Kidney glomerular epithelial cell (primary cell): ENCODE measurements at places on chromosomes 2 and 18.

- DNase-seq = no peak
Observed at GRCh38 chr2:9152975-9153642, 53.5 kb upstream of the ASAP2 start.

DNA sequence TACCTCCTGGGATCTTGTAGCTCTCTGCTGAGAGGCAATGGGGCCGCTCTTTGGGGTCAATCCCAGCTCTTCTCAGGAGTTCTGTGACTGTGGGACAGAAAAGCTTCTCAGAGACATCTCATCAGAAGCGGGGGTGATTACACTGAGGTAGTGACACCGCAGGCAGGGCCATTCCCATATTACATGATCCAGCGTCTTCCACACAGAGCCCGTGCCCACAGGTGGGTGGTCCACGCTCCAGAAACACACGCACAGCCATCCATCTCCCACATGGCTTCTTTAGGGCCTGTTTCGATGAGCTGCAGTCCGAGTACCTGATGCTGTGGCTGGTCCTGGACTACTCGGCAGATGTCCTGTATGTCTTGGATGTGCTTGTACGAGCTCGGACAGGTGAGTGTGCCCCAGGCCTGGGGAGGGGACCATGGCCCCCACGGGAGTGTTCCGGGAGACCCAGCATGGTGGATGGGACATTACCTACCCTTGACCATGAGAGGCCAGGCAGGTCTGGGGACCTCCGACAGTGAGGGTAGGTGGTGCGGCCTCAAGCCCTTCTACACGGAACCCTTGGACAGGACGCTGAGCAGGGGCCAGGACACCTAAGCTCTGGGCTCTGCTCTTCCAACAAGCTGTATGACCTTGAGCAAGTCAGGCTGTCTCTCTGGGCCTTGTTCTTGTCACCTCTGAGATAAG is 45.5 kb downstream of the CNGA3 start:
- DNase-seq = no peak

- no peak for DNase-seq
Observed at GRCh38 chr2:88003074-88003755, 13.1 kb downstream of the RNU2-63P start.

DNA sequence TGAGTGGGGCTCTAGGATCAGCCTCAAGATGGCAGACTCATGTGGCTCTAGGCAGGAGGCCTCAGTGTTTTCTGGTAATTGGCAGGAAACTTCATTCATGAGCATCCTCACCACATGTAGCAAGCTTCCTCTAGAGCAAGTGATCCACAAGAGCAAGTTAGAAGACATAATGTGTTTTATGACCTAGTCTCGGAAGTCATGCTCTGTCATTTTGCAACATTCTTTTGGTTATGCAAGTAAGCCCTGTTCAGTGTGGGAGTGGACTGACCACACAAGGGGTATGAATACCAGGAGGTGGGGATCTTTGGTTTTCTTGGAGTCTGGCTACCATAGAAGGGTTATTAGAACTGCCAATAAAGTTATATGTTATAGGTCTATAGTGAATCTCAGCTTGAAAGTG is 66.8 kb upstream of the STK39 start:
- no peak for DNase-seq

- DNase-seq = no peak
Observed at GRCh38 chr2:191064590-191064989, 50.6 kb upstream of the STAT1 start.

GRCh38 chr2:23361152-23361551 is 23.8 kb upstream of the KLHL29 start:
- no peak for DNase-seq

DNA sequence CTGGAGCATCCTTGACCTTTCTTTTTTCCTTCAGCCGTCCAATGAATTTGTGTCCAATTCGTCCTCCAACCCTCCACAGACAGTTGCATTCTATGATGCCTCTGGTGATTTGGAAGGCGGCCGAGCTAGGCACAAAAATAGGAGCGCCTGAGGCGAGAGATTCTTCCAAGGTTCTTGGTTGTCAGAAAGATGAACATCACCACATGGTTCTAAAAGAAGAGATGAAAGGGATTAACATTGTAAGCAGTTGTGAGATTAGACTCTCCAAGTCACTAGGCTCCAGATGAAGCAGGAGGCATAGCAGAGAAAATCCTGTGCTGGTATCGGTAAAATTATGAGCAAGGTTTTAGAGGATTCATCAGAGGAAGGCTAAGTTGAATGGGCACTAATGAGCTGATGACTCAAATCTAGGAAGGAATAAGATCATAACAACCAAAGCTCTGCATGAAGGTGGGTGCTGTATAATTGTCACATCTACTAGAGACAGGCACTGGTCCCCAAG is 75.4 kb upstream of the MAP4K3 start:
- no peak for DNase-seq

- no peak for DNase-seq
Observed at GRCh38 chr2:62870966-62871365, 165.5 kb downstream of the EHBP1 start.

GRCh38 chr2:228611171-228611570 is 429.7 kb upstream of the SPHKAP start:
- no peak for DNase-seq

- peak; percentile 78 for DNase-seq
Observed at GRCh38 chr2:191051825-191052778, 38.1 kb upstream of the STAT1 start.

GRCh38 chr2:15734674-15735483 is 143.2 kb downstream of the DDX1 start:
- DNase-seq = peak; percentile 30

DNA sequence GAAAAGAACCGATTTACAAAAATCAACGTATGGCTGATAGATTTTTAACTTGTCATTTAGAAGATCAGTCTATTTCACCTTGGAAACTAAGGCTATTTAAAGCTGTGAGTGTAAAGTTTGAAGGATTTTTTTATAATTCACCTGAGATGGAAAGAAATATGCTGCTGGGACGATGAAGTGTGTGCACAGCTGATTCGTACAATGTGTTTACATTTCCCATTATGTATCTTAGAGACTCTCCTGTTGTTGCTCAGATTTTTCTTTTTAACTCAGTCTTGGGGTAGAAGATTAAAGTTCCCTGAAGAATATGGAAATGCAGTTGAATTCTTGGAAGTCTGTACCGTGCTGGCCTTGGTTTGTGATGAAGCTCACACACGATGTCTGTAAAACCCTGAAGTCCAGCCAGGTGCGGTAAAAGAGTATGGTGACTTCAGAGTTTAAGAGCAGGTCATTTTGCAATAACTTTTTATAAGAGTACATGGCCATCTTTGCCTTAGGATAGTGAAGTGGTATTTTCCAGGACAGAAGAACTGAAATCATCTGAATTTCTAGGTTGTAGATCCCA is 250.1 kb downstream of the PRKCE start:
- no peak for DNase-seq

GRCh38 chr2:237209885-237210284 is 124.2 kb downstream of the COPS8 start:
- no peak for DNase-seq

DNA sequence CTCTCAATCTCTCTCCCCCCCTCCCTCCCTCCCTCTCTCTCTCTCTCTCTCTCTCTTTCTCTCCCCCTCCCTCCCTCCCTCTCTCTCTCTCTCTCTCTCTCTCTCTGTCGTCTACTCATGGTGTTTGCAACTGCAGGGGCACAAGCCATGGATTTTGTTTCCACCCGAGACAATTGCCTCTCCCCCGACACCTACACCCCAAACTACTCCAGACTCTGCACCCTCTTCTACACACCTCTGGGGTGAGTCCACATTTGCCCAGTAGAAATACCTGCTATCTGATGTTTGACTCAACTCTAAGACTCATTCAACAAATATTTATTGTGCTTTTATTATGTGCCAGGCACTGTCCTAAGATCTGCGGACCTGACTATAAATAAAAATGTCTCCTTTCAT is 93.7 kb downstream of the TMEM17 start:
- no peak for DNase-seq

DNA sequence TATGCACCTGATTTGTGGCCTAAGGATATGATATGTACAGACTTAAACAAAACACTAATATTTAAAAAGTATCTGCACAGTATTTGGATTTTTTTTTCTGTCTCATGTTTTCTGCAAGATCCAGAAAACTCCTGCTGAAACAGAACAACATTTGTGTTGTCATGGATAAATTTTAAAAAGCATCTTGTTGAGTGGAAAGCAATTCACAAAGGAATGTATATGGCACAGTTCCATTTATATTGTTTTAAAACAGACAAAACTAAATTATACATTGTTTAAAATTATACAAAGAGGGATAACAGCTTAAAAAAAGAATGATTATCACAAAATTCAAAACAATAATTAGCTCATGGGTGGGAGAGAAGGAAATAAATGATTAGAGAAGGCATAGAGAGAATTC is 193.5 kb downstream of the PPP1R1C start:
- no peak for DNase-seq

GRCh38 chr2:9907402-9907801 is 44.1 kb upstream of the GRHL1 start:
- DNase-seq = no peak

GRCh38 chr2:64101141-64101591 is 43.1 kb downstream of the PELI1 start:
- DNase-seq = no peak

DNA sequence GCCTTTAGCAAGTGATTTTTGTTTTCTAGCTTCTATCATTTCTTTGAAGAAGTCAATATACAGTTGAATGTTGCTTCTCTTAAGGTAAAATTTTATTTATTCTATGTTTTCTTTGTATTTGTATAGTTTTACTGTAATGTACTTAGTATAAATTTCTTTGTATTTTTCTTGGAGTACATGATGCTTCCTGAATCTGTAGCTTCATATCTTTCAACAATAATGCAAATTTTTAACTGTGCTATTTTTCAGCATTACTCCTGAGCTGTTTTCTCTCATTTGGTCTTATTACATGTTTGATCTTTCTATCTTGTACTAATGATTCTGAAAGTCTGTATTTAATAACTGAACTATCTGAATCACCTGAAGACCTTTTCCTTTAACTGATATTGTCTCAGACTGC is 253.9 kb upstream of the NXPH2 start:
- DNase-seq = no peak

- DNase-seq = no peak
Observed at GRCh38 chr2:58304843-58305242, 63.7 kb upstream of the FANCL start.

DNA sequence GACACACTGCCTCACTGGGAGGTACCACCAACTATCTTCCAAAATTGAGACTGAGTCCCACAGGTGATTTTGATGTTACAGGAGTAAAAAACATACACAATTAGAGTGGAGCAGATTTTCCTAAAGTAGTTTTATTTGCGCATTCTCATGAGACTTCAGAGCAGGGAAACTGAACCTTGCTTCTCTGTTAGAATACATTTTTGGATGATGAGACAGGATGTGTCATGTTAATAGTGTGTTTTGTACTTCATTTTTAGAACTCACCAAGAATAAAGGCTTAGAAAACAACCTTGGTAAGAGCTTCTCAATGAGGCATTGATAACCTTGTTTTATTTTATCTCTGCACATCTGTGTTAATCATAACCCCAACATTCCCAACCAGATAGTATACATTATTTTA is 310.2 kb upstream of the GALNT5 start:
- DNase-seq = no peak

- no peak for DNase-seq
Observed at GRCh38 chr2:193267496-193268002, 1072.8 kb upstream of the TMEFF2 start.

DNA sequence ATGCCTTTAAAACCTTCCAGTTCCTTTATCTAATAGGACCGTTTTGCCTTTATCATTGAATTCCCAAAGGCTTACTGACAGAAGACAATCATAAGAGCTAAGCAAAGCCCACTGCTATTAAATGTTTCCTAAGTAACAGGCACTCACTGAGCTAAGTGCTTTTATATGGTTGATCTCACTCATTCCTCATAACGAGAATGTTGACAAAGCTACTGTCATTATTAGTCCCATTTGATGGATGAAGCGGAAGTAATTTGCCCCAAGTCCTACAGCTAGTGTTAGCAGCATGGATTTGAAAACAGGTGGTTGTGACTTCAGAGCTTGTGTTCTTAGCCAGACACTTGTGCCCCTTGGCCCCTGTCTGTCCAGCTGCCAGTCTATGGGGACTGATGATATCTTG is 134.8 kb upstream of the SERPINE2 start:
- DNase-seq = no peak

DNA sequence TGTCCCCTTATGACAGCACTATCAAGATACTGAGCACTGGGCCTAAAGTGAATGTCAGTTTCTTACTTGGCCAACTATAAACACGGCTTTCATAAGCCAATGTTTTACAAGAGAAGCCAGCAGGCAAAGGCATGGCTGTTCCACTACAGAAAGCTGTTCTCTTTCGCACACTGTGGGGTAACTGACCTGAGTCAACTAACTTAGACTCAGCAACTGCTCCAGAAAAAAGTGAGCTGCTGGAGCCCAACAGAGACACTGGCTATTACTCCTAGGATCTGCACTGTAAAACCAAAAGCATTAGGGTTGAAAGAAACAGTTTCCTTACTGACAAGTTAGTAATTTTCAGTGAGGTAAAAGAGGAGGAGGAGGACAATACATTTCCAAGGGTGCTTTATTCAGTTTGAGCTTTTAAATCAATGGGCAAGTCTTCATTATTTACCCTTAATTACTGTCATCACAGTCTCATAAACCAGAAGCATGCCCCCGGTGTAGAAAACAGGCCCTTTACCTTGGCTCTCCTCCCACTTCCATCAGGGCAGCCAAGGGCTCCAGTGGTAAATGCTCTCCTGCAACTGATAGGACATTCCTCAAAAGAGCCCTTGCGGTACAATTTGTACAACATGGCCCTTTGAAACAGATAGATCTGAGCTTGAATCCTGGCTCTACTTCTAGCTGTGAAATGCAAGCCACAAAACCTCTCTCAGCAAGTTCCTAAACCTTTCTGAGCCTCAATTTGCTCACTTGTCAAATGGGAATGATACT is 275.7 kb downstream of the PDE11A start:
- DNase-seq = no peak

DNA sequence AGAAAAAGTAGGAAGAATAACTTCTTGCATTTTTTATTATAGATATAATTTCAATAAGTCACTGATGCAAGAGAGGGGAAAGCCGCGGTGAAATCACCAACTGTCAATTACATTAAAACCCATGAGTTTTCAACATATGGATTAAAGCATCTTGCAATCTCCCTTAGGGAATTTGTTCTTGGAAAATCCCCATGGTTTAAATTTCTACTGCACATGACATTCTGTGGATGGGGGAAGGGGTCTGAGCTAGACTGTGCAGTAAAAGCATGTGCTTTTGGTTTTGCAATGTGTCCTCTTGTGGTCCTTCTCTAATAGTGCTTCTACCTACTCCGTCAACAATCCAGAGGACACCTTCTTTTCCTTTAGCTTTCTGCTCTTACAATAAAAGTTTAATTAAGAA is 894.0 kb downstream of the DCDC2C start:
- no peak for DNase-seq

GRCh38 chr2:218406949-218407618 is 7.4 kb downstream of the CTDSP1 start:
- DNase-seq = peak; percentile 52
